ENCODE measurements at places on chromosomes 12 and 14.

DNA sequence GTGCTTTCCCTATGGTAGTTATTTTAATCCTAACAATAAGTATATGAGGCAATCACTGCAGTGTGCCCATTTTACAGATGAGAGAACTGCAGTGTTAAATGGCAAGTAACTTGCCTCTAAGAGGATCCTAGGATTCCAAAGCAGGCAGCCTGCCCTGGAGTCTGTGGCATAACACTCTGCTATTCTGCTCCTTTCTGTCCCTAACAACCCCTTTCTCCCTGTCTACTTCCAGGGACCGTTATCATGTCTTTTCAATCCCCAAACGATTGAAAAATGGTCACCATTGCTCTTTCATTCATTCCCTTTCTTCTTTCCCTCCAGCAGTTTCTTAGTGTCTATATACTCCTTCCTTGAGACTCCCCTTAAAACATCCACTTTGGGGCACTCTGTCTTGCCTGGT is 1.3 kb upstream of the ANO2 start:
- no peak for DNase-seq

- DNase-seq = no peak
Measured at GRCh38 chr12:43982544-43982943, 146.7 kb downstream of the TMEM117 start.

- DNase-seq = no peak
Measured at GRCh38 chr12:2509137-2509536, 285.6 kb upstream of the FKBP4 start.

- DNase-seq = no peak
Measured at GRCh38 chr14:75196468-75196867, 20.1 kb upstream of the TMED10 start.

- DNase-seq = peak; percentile 7
Measured at GRCh38 chr12:42162193-42162592, 17.5 kb upstream of the GXYLT1 start.
